CD4-positive, alpha-beta T cell treated with Interleukin-15 for 4 hours (primary cell): ENCODE measurements at places on chromosomes 16 and 17.

GRCh38 chr16:11242658-11243057 lies 13.3 kb downstream of the SOCS1 start:
- no peak for DNase-seq

GRCh38 chr17:4412933-4413831 lies 20.6 kb upstream of the SPNS3 start:
- DNase-seq, result peak; percentile 88

DNA sequence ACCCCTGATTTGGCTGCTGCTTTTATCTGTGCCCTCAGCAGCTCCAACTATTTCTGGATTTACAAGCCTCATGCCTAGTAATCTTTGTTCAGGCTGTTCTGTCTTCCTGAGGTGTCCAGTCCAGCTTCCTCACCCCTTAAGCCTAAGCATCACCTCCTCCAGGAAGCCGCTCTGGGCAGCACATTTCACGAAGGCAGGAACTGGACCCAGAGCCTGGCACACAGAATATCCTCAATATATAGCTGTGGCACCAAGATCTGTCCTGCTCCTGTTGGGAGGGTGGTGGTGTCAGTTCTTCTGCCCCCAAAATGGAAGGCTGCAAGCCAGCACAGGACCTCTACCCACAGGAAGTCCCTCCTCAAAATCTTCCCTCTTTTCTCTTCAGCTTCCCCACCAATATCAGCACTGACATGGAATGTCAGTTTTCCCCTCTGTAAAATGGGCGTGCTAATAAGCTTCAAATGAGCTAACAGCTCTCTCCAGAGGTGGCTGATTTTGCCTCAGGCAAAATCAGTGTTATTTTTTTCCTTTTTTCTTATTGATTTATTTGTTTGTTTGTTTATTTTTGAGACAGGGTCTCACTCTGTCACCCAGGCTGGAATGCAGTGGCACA lies 6.9 kb upstream of the NEUROD2 start:
- no peak for DNase-seq

GRCh38 chr17:42387661-42388380 lies 421 bp downstream of the STAT3 start:
- peak; percentile 12 for DNase-seq

GRCh38 chr16:86044881-86045590 lies 146.1 kb downstream of the IRF8 start:
- peak; percentile 25 for DNase-seq

DNA sequence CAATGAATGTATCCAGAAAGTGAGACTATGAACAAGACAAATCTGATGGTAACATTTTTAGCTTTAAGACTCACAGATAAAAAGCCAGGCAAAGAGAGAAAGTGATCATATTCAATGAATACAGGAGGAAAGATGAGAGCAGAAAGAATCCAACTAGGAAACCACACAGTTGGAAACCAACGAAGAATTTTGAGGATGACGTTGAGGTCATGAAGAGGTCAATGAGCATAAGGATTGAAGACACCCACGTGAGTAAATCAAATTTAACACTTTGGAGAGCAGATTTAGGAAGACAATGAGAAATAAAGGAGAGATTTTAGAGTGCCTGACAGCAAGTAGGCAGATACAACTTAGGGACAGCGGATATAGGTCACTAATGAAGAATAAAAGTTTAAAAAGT lies 948.1 kb downstream of the KCNJ2 start:
- DNase-seq, result no peak

GRCh38 chr16:138049-138417 lies 440 bp downstream of the NPRL3 start:
- no peak for DNase-seq

DNA sequence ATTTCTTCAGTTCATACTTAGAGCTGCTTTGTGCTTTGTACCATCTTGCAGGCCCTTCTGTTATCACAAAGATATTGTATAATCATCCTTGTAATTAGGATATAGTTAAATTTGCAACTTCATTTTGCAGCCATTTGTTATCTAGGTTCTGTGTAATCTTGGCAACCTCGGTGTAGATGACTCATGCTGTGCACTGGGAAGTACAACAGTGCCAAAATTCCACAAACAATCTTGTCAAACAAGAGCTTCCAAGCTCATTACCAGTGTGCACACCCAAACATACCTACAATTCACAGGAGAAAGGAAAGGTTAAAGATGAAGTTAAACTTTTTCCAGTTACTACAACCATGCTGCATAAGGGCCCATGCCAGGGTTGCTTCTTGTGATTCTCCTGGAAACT lies 1231.8 kb downstream of the CDH11 start:
- DNase-seq, result no peak

DNA sequence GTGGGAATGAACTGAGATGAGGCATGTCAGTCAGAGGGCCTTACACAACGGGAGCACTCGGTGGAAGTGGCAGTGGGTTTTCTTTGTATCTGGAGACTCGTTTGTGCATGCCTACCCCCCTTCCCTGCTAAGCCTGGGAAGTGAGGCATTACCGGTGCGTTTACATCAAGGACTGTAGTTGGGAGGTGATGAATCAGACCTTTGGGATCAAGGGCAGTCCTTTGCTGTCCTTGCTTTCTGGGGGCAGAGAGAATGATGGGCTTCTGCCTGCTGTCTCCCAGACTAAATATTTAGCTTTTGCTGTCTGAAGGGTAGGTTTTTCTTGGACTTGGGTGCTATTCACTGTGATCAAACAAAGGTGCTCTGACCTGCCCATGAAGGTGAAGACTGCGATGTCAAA lies 83.0 kb downstream of the WWP2 start:
- no peak for DNase-seq

DNA sequence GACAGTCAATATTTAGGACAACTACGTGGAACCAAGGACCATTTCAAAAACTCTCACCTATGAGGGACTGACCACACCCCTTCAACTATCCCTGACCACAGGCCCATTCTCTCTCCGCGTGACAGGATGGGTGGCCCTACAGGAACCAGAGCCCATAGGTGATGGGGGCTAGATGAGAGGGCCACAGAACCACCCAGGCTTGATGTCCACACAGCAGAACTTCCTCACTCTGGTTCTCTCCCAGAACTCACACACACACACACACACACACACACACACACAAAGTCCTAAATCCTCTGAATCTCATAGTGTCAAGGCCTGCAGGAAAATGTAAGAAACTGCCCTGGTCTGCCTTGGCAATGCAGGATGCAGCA lies 1.5 kb downstream of the ZNF319 start:
- no peak for DNase-seq
